ENCODE measurements at places on chromosomes 2 and 18.

GRCh38 chr2:42558827-42559226 lies 9.6 kb upstream of the MTA3 start:
- DNase-seq = no peak

GRCh38 chr2:153165021-153165420 lies 313.5 kb downstream of the RPRM start:
- DNase-seq = no peak

- DNase-seq = no peak
These were observed 1228.1 kb upstream of the GYPC start for GRCh38 chr2:125427721-125428315.

- DNase-seq = no peak
These were observed 107.5 kb downstream of the SLC8A1 start for GRCh38 chr2:40344364-40344763.

DNA sequence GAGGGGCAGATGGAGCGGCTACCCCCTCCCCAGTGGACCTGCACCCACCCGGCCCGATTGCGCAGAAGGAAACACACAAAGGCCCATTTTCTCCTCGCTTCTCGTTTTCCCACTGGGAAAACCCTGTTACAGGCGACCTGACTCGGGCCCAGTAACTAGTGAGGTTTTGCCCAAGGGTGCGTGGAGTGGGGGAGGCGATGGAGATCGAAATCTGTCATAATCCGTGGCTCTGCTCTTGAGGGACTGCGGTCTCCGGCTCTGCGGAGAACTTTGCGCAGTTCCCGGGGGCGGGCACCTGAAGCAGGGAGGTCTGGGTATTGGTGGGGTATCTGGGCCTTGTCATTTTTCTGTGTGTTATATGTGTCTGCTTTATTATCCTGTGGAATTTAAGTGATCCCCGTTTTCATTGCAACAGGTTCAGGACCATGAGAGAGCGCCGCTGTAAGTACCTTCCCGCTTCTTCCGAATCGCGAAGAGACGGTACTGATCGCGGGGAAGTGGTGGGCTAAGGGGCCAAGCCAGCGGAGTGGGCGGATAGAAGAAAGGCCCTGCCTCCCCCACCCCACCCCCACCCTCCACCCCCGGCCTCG lies 4.0 kb upstream of the HOXD4 start:
- no peak for DNase-seq

DNA sequence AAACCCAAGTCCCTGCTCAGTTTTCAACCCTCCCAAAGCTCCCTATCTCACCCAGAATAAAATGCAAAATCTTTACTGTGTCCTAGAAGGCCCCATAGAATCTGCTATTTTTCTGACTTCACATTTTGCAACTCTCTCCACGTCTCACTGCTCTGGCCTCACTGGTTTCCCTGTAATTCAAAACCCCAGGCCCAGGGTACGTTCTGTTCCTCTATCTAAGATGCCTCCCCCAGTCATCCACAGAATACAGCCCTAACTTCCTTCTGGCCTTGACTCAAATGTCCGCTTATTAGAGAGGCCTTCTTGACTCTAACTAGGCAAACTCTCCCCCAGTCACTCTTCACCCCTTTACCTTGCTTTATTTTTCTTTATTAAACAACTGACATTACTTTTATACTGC lies 42.0 kb downstream of the FAM161A start:
- DNase-seq = no peak

- DNase-seq = peak; percentile 47
These were observed 9.6 kb upstream of the ITPRIPL1 start for GRCh38 chr2:96315400-96316071.

- no peak for DNase-seq
These were observed 927.3 kb upstream of the CDH2 start for GRCh38 chr18:29104227-29104626.

- no peak for DNase-seq
These were observed 21.6 kb downstream of the SLC38A11 start for GRCh38 chr2:164933671-164934189.

DNA sequence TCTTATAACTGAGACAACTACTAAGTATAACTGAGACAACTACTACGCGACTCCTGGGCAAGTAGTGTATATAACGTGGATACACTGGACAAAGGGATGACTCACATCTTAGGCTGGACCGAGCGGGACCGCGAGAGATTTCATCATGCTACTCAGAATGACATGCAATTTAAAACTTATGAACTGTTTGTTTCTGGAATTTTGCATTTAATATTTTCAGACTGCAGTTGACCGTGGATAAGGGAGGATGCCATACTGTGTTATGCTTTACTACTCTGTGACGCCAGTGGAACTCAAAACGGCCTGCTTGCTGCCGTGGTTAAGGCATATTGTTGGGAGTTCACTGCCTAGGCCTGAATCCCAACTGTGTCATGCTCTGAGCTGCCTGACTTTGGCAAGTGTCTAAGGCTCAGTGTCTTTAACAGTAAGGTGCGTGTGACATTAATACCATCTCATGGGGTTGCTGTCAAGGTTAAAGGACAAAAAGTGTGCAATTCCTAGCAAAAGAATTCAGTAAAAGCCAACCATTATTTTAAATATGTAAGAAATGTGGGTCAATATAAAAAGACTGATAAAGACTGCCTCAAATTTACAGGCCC lies 64.6 kb downstream of the BMP10 start:
- DNase-seq = no peak

DNA sequence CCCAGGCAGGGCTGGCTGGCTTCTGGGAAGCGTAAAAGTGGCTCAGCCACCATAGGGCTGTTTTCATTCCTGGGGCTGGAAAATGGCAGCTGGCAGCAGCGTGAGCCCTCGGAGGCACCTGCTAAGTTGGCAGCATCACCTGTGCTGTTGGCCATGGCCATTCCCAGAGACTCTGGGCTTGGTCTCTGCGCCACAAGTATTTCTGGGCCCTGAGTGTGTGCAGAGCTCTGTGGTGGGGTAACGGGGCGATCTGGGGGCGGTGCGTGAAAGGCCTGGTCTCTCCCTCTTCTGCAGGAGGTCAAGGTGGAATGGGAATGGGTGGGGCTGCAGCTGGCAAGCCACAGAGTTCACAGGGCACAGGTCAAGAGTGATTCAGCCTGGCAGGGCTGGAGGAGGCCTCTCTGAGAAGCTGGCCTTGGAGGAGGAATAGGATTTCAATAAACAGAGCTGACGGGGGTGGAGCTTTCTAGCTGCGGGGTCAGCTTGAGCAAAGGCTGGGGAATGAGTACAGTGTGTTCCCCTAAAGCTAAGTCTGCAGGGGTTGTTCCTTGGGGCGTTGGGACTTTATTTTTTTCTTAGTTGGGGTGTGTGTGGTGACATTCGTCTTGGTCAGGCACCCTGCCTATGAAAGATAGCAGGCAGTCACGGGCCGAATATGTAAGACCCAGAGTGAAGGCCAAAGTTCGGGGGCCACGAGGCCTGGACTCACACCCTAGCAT lies 10.3 kb upstream of the NTSR2 start:
- DNase-seq = peak; percentile 25

DNA sequence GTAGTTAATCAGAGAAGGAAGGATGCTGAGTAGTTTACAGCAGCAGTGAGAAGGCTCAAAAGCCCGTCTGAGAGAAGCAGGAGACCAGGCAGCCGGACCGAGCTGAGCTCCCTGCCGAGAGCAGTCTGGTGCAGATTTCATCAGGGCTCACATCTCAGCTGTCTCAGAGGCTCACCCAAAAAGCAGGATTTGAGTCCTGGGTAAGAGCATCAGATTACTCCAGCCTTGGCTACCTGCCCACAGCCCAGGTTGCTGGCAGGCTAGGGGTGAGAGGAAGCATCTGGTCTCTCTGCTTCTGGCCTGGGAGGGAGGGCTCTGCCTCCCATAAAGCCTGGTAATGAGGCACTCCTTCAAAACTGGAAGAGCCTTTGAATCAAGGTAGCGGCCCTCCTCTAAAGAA lies 140.5 kb downstream of the ST6GAL2 start:
- no peak for DNase-seq

GRCh38 chr2:241108271-241109209 lies 6.5 kb upstream of the MTERF4 start:
- DNase-seq = no peak

DNA sequence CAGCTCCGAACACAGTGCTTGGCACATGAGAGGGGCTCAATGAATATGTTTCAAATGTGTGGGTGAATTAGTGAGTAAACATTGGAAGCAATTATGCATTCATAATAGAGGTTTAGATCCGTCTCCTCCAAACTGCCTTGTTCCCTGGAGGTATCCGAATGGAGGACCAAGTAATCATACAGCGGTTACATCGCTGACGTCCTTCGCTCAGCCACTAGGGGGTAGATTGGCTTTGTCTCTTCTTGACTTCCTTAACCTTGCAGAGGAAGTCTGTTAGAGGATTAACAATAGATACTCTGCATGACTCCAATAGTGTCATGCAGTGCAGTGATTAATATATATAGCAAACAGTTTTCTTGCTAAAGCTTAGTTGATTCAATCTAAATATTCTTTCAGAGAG lies 517.0 kb downstream of the PTPRM start:
- DNase-seq = peak; percentile 28

- no peak for DNase-seq
These were observed 38.4 kb upstream of the ACKR3 start for GRCh38 chr2:236531195-236531594.

DNA sequence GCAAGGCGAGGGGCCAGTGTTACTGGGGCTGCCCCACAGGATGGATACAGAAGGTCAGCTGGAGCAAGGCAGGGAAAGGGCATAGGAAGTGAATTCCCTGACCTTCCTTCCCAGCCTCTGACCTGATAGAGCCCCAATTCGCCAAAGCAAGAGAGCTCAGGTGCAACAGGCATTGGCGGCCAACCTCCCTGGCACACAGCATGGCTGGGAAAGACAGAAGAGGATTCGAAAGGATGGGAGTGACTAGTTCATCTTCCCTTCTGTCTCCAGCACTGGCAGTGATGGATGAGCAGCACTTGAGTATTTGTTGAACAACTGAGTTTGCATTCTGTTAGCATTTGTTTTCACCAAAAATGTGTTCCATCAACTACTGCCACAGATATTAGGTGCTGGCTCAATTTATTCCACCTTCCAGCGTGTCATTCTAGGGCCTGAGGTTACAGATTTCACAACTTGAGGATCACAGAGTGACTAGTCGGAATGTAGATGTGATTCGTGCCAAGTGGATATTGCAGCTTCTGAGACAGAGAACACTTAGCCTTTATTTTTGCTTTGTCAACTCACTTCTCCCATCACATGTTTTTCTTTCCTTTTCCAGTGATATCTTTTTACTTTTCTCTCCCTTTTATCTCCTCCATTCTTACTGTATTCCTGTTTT lies 6.2 kb downstream of the COPS8 start:
- peak; percentile 75 for DNase-seq

- DNase-seq = no peak
These were observed 36.7 kb downstream of the GALNT1 start for GRCh38 chr18:35618289-35618688.

GRCh38 chr2:23050388-23050787 lies 334.6 kb upstream of the KLHL29 start:
- no peak for DNase-seq

- no peak for DNase-seq
These were observed 4.2 kb upstream of the USP14 start for GRCh38 chr18:154151-154550.

DNA sequence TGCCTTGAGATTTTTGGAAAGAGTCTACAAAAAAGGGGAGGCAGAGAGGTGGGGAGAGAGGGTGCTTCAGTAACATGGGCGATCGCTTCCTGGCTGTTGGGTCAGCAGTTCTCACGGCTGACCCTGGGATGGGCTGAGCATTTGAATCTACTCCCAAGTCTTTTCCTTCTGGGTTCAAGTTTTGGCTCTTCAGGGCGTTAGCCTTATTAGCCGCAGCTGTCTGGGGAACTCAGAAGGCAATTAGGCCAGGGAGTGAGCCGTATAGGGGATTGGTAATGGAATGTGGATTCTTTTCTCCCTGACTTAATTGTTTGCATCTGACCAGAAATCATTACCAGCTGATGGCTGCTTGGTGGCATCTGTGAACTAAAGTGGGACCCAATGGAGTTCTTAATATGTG lies 250.5 kb upstream of the SKOR2 start:
- DNase-seq = no peak

GRCh38 chr2:67896476-67896875 lies 166.3 kb downstream of the C1D start:
- DNase-seq = no peak

- peak; percentile 61 for DNase-seq
These were observed 24.7 kb downstream of the BABAM2 start for GRCh38 chr2:27915191-27915590.

- peak; percentile 72 for DNase-seq
These were observed 35.7 kb downstream of the CDC42EP3 start for GRCh38 chr2:37635504-37636380.

DNA sequence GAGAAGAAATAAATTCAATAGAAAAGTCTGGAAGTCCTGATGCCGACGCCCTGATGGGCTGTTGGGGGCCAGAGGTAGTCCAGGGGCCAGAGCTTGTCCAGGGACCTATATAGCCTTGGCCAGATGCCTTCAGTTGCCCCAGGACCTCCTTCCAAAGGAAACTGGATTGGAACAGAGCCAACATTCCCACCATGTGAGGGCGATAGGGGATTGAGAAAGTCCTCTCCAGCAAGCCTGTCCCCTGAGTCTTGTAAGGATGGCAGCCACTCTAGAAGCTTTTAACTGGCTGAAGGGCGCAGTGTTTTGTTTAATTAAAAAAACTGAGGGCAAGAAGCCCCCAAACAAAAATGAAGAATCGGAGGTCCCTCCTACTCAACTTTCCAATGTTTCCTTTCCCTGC lies 54.9 kb upstream of the CDCA7 start:
- DNase-seq = no peak

- no peak for DNase-seq
These were observed 438.7 kb upstream of the MYT1L start for GRCh38 chr2:2769481-2770431.

DNA sequence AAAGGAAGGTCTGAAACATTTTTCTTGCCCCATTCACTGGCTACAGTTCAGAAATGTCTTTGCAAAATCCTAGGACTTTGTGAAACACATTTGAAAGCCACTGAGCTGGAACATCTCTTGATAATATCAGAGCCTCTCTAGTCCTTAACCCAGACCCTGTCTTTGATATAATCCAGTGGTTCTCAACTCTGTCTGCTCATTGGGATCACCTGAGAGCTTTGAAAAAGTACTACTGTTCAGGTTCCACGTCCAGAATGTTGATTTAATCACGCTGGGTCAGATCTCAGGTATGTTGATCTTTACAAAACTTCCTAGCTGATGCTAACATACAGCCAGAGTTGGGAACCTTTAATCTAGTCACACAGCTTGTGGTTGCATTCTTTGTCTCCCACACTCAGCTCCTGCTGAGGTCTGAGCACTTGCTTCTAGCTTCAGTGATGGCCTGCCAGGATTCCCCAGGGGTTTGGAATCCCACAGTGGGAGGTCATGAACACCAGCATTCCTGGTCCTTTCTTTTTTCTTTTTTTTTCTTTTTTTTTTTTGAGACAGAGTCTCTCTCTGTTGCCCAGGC lies 262.7 kb downstream of the SETBP1 start:
- DNase-seq = peak; percentile 92

GRCh38 chr2:27842894-27843293 lies 47.3 kb downstream of the RBKS start:
- peak; percentile 75 for DNase-seq

DNA sequence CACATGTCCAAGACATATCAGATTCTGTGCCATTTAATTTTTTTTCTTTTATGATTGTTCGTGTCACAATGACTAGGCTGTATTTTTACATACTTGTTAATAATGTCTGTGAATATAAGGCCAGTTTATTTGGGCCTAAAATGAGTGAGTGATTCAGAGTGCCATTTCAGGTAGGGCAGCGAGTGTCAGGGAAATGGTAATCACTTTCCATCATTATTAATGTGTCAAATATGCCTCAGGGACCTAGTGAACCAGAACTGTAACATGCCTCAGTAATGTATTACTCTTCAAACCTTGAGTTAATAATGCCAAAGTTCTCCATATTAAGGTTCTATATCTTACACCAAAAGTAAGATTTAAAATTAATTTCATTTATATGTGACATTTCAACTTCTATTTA lies 8.6 kb downstream of the FAM171B start:
- DNase-seq = peak; percentile 55

Measured in renal cortical epithelial cell (primary cell).